ENCODE measurements at places on chromosomes 3 and 15.
A peak's percentile ranks its signal among the peaks of the same experiment; 100 is the strongest.

- DNase-seq = no peak
These were observed 10.0 kb downstream of the CRYGS start for GRCh38 chr3:186534113-186534669.

GRCh38 chr15:77572186-77572585, 60.5 kb downstream of the LINGO1 start:
- no peak for DNase-seq

GRCh38 chr3:8206971-8207617, 294.5 kb upstream of the LMCD1 start:
- no peak for DNase-seq

- DNase-seq = no peak
These were observed 24.0 kb downstream of the EFCC1 start for GRCh38 chr3:129025108-129025507.

- no peak for DNase-seq
These were observed 2.4 kb downstream of the ROBO2 start for GRCh38 chr3:77042343-77042742.

- no peak for DNase-seq
These were observed 126.4 kb downstream of the P2RY1 start for GRCh38 chr3:152961323-152961722.

GRCh38 chr3:126208606-126209256, 28.3 kb upstream of the ALDH1L1 start:
- DNase-seq = no peak

DNA sequence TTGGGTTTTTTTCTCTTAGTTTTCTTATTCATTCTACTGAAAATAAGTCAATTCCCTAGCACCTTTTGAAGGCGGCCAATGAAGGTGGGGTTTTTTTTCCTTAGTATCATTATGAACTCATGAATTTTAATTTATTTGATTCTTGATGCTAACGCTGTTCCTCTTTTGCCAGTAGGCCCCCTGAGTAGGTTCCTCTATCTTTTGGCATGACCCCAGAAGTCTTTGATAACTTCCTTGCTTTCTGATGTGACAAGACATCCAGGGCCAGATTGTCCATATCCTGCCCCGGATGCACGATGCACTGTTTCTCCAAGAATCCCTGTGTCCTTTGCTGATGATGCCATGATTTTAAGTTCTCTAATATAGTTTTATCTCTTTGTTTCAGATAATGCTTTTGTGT, 20.6 kb downstream of the LRRK1 start:
- DNase-seq = no peak

- DNase-seq = no peak
These were observed 18.3 kb downstream of the CGGBP1 start for GRCh38 chr3:88040529-88040928.

DNA sequence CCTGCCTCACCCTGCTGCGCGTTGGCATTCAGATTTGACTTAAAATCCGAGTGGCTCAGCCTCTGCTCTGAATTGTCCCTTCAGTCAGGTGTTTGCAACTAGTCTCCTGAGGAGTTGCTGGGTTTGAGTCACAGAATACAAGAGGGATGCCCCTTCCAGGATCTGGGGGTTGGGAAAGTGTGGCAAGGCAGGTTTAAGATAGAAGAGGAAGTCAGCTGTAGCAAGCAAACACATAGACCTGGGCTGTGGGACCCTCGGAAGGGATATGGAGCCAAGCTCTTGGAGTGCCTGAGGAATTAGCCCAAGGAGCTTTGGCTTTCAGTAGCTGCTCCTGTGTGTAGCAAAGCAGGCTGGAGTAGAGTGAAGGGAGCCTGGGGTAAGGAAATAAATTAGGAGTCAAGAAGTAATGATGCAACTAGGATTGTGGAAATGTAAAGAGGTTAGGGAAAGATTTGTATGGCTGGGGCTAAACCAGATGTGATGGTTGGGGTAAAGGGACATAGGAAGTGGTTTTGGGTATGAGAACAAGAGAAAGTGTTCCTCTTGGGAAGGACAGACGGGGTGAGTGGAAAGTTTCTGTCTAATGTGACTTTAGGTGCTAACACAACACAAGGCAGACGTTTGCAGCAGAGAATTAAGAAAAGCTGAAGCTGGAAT, 41.2 kb downstream of the RAB7A start:
- no peak for DNase-seq

GRCh38 chr15:87470923-87471322, 785.6 kb downstream of the NTRK3 start:
- no peak for DNase-seq

- no peak for DNase-seq
These were observed 8.7 kb downstream of the U2SURP start for GRCh38 chr3:143010024-143010423.

- DNase-seq = no peak
These were observed 66.9 kb upstream of the MYO5C start for GRCh38 chr15:52362497-52362896.

DNA sequence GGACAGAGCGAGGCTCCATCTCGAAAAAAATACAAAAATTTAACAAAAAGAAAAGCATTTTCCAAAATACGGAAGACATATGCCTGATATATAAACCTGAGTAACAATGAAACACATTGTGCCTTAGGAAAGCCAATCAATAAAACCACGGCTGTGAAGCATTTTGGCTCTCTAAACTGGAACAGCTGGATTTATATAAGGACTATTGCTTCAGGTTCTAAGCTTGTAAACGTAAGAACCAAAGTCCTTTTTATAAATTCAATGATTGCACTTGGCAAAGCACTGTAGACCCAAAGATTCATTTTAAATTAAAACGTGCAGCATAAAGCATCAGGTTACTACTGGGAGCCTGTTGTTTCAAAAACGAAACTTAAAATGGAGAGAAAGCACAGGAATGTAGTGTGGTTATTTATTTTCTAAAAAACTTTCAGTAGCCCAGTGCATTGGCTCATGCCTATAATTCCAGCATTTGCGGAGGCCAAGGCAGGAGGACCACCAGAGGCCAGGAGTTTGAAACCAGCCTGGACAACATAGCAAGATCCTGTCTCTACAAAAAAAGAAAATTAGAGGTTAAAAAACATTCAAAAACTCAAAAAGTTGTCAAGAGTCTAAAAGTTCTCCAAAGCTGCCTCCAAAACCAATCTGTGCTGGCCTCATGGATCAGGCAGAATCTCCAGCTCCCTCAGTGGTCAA, 61.5 kb downstream of the USF3 start:
- no peak for DNase-seq

- DNase-seq = no peak
These were observed 21.1 kb downstream of the LRTM1 start for GRCh38 chr3:54906763-54907162.

GRCh38 chr15:75761446-75762356, 49.1 kb upstream of the CSPG4 start:
- DNase-seq = peak; percentile 85

DNA sequence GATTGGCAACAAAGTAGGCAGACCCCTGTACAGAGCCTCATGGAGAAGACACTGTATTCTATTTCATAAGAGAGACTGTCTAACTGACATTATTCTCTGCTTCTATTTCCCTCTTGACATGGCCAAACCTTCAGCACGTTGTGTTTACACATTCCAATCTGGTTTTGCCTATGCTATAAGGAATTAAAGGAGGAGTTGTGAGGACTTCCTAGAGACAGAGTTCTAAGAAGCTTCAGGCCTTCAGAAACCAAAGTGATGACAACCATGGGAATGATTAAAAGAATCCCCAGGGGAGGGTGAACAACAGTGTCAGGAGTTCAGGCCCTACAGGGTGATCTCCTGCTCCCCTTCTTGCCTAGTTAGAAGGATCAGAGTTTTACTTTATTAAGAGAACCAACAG, 44.9 kb upstream of the CAPN7 start:
- DNase-seq = no peak

GRCh38 chr3:150545419-150546225, 674 bp downstream of the SERP1 start:
- DNase-seq = peak; percentile 91
